Placental pericyte (primary cell): ENCODE measurements at places on chromosomes 5 and 9. TPM values are rescaled to one million over a fixed set of nuclear protein-coding genes. Genes with fewer than 3 reads are reported as not detected.

KCNIP1 gene
- not detected in 2 replicates for total RNA-seq

PCDHB15 gene
- total RNA-seq = under 0.01 and 0.14 TPM in 2 replicates

CAAP1 gene
- total RNA-seq = 17.3 and 22.3 TPM in 2 replicates

SPINK5 gene
- under 0.01 TPM in 1 of 2 replicates, not detected in the other for total RNA-seq

PSIP1 gene
- total RNA-seq = 26.5 and 35.8 TPM in 2 replicates

FOXD4L3 gene
- 0.14 TPM in 1 of 2 replicates, not detected in the other for total RNA-seq

ZDHHC12 gene
- 67.0 and 73.5 TPM in 2 replicates for total RNA-seq

RNF183 gene
- total RNA-seq = not detected in 2 replicates

CDKN2B-AS1 gene
- total RNA-seq = 4.6 and 9.2 TPM in 2 replicates
